Activated CD8-positive, alpha-beta memory T cell treated with anti-CD3 and anti-CD28 coated beads for 1 hour (primary cell): ENCODE measurements at places on chromosomes 7 and 10.

- no peak for DNase-seq
Measured at GRCh38 chr10:97006364-97006763, 174.3 kb downstream of the LCOR start.

GRCh38 chr7:9961161-9961922 is 1012.3 kb upstream of the PHF14 start:
- no peak for DNase-seq

- DNase-seq = no peak
Measured at GRCh38 chr10:70085975-70086613, 33.4 kb downstream of the MACROH2A2 start.

DNA sequence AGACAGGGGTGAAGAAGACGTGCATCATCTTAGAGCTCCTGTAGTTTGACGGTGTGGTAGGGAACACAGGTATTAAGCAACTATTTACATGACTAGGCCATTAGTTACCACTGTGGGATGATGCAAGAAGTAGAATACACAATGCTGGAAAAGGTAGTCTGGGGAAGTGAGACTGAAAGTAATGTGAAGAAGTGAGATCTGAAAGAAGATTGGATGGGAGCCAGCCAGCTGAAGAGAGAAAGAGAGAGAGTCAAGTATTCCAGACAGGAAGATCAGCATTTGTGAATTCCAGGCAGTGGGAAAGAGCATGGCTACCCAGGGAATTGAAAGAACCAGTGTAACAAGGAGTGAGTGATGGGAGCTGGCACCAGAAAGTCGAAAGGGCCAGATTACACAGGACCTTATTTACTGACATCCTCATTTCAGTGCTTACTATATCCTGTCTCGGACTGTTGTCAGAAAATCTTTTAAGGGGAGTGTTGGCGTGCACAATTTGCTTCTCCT is 4.0 kb upstream of the CFAP58 start:
- DNase-seq = no peak

GRCh38 chr10:129524936-129525335 is 57.9 kb downstream of the MGMT start:
- DNase-seq = no peak

DNA sequence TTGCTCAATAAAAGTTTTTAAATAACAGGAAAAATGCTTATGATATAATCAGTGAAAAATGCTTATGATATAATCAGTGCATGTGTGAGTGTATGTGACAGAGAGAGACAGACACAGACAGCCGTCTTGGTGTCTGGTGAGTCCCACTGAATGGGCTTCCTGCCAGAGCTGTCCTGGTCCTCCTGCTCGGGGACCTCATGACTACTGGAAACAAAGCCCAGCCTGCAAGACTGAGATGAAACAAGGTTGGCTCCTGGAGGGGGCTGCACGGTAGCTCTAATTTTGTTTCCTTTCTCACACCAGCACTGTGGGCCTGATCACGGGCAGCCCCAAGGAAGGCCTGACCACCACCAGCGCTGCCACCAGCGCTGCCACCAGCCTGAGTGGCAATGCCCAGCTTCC is 57.3 kb downstream of the NRP1 start:
- DNase-seq = no peak

DNA sequence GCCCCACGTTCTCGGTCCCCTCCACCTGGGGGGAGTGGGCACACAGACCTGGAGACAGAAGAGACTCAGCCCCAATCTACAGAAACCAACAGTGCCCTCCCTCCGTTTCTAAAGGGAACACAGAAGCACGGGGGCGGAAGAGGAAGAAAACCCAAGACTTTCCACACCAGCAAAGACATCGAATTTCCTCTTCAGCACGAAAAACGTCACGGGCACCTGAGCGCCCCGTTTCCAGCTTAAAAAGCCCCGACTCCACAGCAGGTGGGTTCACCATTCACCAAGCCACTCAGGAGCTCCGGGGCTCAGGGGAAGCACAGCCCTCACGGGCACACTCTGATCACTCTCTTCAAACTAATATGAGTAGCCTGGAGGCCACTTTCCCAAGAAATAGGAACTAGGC is 19.6 kb downstream of the NUDT1 start:
- no peak for DNase-seq

- DNase-seq = no peak
Measured at GRCh38 chr10:6516281-6516928, 63.7 kb downstream of the PRKCQ start.

GRCh38 chr7:30618080-30618676 is 23.5 kb downstream of the GARS1 start:
- no peak for DNase-seq

- no peak for DNase-seq
Measured at GRCh38 chr10:51564896-51565510, 134.4 kb downstream of the CSTF2T start.

- DNase-seq = no peak
Measured at GRCh38 chr7:105776068-105776790, 100.2 kb downstream of the ATXN7L1 start.

DNA sequence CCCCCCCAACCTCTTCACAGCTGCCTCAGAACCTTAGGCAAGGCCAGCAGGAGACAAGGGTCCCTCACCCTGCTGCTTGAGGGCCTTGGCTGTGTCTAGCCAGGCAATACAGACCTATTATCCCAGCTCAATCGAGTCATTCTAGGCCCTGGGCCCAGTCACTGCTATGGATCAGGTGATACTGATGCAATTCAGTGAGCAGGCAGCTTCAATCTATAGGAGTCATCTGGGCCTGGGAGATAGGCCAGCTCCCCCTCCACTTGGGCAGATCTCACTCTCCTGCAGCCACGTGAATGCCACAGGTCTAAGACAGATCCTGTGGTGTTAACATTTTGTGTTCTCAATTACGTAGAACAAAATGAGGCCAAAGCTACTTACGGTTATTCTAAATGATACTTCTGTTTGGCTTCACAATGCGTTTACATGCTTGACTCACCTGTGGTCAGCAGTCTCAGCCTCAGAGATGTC is 68.0 kb upstream of the LRRC4 start:
- no peak for DNase-seq

DNA sequence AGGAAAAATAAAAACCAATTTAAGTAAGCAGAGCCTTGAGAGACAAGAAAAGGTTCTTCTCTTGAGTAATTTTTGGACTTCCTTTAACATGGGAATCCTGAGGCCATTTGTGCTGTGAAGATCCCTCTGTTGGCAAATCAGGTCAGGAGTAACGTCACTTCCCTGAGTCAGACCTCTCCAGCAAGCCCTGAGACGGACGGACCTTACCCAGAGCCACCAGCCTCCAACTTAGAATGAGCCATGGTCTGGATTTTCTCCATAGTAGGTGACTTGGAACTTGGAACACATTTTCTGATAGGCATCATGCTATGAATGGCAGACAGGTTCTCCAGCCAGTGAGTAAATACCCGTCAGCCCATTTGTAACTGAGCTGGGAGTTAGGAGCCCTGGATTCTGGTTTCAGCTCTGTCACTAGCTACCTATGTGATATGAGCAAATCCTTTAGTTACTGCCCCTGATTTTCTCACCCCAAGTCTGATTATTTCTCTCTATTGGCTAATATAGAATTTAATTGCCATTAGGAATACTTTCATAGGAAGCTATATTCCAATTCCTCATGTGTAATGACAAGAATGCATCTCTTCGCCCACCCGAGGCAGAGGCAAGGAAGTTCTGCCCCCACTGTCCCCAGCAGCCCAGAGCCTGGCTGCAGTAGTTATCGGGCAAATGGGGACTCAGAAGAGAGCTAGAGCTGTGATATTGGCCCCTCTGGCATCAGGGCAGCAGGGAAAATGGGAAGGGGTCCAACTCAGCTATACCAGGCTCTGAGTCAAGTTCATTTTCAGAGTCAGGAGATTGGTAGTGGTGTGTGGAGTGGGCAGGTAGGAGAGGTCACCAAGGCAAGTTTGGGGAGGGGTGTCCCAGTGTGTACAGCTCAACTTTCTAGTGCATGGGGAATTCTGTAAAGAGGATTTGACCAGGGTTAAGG is 153.7 kb upstream of the AGK start:
- DNase-seq = no peak

DNA sequence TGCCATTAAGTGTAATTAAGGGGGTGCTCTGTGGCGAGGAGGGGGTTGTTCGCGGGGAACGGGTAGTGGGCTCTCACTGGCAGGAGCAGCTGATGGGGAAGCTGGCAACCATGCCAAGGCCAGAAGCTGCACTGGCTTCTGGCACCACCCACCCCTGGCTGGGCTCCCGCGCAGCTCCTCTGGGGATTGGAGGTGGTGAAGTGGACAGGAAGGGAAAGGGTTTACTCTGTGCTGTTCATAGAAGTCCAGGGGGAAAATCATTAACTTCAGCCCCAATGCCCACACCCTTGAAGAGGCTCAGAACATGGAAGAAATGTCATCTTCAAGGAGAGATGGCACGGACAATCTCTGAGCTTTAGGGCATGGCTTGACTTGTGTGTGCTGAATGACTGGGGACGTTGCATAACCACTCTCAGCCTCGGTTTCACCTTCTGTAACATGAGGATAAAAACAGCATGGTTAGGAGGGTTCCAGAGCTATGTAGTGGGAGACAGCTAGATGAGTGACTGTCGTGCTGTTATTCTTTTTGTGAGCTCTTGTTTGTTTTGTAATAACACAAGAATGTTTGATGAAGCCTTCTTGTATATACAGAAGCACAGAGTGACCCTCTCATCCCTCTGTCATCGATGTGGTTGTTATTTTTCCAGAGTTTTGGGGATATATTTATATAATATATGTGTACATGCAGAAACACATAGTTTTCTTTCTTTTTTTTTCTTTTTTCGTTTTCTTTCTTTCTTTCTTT is 29.9 kb downstream of the KAZALD1 start:
- DNase-seq = no peak

- no peak for DNase-seq
Measured at GRCh38 chr7:91866599-91867148, 13.8 kb downstream of the MTERF1 start.

GRCh38 chr10:45452743-45453452 is 78.9 kb downstream of the ALOX5 start:
- no peak for DNase-seq

GRCh38 chr7:124399941-124400340 is 365.7 kb downstream of the GPR37 start:
- DNase-seq = no peak

GRCh38 chr7:3434611-3435010 is 133.6 kb downstream of the SDK1 start:
- no peak for DNase-seq

- no peak for DNase-seq
Measured at GRCh38 chr7:83731154-83731553, 82.2 kb upstream of the SEMA3E start.

DNA sequence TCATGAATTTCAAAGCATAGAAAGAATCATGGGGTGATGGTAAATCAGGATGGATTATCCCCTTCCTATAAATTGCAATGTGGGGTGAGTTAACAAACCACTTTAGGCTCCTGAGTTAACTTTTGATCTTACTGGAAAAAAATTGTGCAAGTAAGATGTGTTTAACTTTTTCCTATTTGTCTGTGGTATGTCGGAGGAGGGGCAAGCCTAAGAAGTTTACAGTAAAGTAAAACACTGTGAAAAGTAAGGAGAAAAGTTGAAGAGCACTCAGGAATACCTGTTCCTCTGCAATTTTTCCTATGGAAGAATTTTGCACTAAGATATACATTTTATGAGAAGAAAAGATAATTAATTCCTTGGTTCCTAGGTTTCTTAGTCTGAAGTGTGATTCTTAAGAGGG is 44.4 kb downstream of the IFIT5 start:
- DNase-seq = no peak

DNA sequence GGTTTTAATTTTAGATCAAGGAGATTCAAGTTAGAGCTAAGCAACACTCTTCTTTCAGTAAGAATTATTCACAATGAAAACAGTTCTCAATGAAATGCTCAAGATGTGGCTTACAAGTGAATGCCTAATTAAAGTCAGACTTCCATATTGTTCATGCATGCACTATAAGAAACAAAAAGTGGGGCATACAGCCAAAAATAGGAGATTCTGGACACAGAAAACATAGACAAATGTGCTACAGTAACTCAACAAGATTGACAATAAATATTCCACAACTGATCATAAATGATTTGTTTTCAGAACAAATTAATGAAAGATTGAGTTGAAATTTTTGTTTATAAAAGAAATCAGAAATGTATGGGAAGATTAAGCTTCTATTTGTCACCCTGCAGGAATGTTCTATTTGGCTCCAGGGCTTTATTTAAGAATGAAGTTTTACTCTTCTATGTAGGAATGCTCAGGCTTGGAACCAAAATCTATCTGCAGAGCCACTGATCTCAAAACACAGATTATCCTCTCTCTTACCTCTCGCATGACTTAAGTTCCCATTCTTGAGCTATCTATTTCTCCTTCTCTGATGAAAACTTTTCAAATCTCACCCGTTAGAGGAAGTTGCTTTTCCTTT is 89.0 kb upstream of the PIP4K2A start:
- no peak for DNase-seq

GRCh38 chr10:25306386-25306785 is 131.6 kb downstream of the GPR158 start:
- DNase-seq = no peak

GRCh38 chr7:114940220-114940619 is 18.3 kb downstream of the MDFIC start:
- no peak for DNase-seq

DNA sequence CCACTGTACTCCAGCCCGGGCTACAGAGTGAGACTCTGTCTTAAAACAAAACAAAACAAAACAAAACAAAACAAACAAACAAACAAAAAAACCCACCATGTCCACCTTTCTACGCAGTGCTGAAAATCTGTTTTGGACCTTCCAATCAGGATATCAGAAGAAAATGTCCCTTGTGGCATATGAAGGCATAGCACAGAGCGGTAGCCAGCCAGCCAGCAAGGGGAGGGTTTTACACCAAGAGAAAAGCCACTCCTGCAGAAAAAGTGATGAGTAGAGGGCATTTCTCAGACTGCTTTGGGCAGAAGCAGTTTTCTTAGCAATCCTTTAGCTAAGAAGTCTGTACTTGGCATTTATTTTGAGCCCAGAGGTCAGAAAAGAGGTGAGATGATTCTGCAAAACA is 612.2 kb downstream of the TYW1 start:
- no peak for DNase-seq
